GM12891 (cell line): ENCODE measurements at places on chromosomes 1 and 21.

DNA sequence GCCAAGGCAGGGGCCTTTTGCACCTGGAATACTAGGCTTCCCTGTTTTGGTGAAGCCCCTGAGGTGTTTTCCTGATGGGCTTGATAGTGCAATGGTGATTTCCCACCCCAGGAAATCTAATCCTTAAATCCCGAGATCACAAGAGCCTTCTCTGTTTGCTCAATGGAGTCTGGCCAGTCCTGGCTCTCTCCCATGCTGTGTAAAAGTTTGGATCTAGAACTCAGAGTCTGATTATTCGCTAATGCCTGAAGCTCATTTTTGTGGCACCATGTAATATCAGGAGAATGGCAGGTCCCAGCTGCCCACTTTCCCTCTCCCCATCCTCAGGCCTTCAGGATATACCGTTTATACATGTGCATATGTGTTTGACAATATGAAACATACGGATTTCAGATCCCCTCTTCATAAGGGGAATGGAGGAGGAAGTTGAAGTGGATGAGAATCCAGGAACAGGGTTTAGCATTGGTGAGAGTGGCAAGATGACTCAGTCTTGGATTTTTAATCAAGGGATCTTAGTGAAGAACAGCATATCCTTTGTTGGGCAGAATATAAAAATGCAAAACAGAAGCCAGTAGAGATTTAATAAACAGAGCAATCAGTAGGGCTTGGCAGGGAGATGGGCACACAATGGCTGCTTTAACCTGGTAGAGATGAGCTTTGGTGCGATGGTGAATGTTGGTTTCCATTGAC is 62.1 kb downstream of the CLIC6 start:
- DNase-seq, result no peak

GRCh38 chr1:214928574-214928973 is 154.0 kb upstream of the KCNK2 start:
- no peak for DNase-seq

GRCh38 chr1:109508001-109508872 is 1.3 kb downstream of the AMIGO1 start:
- DNase-seq, result no peak

- DNase-seq, result no peak
These were observed 82.1 kb downstream of the DAB1 start for GRCh38 chr1:57341721-57342120.

DNA sequence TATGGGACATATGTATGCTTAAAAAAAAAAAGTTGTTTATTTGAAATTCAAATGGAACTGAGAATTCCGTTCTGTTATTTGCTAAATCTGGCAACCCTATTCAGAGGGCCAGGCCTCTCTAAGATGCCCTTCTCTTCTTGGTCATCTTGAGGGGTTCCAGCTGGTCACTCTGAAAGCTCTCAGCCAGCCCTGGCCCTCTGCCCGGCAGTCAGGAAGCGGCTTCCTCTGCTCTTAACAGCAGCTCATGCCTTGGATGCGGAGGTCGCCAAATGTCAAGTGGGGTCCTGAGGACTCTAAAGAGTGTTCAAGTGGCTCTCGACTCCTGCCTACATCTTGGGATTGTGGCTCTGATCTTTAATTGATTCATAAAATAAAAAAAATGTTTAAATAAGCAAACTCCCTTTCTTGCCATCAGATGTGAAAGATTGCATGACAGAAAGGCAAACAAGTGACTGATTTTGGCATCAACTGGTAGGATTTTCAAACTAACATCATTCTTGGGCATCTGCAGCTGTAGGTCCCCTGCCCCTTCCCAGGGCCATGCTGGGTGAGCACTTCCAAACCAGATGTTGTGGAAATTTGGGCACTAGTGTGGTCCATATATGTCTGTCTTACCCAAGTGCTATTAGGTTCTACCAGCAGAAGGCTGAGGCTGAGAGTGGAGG is 130.8 kb downstream of the PRDM2 start:
- DNase-seq, result no peak
